Coronary artery (tissue), 2 donors: ENCODE measurements at places on chromosomes 12 and 14.

DNA sequence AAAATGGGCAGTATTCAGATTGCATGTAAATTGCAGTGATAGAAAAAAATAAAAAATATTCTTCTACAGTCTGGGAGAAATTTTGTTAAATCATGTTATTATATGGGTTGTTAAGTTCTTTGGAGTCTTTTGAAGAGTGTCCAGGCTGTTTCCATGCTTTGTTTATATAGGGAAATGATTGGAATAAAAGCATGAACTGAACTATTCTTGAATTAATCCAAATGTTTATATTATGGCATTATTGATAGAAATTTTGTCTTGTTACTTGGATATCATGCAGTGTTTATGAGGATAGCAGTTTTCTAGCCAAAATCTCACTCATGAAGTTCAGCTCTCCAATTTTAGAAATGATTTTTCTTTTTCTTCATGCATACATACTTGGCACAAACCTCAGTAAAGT lies 108.2 kb upstream of the NAV3 start:
- DNase-seq = no peak

GRCh38 chr14:70538087-70538486 lies 3.3 kb upstream of the ADAM20 start:
- DNase-seq = no peak

- DNase-seq = no peak
Measured at GRCh38 chr14:84856751-84857534, 673.0 kb upstream of the FLRT2 start.

GRCh38 chr12:121330692-121331091 lies 21.5 kb downstream of the ANAPC5 start:
- no peak for DNase-seq

DNA sequence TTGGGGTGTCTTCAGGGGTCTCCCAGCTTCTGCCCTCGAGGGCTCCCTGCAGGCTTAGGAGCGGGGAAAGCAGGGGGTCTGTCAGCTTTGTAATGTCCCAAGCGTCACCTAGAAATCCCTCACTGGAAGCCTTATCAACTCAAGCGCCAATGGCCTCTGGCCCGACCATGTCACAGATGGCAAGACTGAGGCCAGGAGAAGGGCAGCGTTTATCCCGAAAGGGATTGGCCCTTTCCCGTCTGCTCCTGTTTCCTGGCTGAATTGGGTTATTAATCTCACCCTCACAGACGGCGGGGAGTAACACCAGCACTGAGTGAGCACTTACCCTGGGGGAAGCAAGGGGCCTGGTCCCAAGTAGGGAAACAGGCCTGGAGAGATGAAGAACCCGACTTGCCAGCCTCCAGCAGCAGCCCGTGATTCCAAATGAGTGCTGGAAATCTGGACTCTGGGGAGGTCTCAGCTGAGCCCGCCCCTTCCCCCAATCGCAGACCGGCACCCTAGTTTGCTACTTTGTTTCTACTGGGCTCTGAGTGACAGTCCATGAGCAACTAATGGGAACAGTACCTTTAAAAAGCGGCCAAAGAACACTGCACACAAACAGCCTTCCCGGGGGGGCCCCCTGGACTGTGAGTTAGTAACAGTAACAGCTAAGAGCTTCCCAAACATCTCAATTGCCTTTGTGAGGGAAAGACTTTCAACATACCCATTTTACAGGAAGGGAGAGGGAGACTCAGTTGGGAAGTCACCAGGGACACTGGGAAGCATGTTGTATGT lies 2.1 kb upstream of the NCOR2 start:
- no peak for DNase-seq

- DNase-seq = no peak
Measured at GRCh38 chr12:106645074-106645421, 62.2 kb downstream of the RFX4 start.

GRCh38 chr14:68696266-68696665 lies 96.6 kb downstream of the ZFP36L1 start:
- peak; percentile 52 for DNase-seq

DNA sequence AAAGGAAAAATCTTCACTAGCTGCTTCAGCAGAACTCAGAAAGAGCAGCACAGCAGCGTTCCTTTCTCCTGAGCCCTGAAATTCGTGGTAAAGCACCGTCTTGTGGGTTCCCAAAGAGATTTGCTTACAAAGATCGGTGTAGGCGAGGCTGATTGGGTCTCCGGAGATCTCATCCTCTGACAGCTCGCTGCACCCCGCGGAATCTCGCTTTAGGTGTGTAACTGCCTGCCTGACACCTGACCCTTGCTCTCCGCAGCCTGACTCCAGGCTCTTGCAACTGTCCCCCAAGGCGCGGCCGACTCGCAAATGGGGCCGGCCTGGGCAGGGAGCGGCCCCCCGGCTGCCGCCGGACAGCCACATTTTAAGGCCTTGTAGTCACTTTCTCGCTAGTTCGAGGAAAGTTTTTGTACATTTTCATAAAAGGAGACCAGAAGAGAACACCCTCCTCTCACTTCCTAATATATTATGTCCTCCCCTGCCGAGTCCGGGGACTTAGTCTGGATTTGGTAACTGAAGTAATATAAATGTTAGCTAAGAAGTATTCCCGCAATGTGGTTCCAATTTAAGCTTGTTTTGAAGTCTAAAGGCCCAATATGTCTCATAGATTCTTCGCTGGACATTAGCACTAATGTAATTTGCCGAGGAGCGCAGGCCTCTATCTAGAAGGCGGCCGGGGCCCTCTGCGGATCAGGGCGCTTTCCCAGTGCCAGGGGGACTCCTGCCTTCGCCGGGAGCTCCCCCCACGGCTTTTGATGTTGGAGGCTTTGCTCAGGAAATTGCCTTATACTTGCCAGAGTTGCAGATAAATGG lies 177.3 kb upstream of the CDKN3 start:
- no peak for DNase-seq

DNA sequence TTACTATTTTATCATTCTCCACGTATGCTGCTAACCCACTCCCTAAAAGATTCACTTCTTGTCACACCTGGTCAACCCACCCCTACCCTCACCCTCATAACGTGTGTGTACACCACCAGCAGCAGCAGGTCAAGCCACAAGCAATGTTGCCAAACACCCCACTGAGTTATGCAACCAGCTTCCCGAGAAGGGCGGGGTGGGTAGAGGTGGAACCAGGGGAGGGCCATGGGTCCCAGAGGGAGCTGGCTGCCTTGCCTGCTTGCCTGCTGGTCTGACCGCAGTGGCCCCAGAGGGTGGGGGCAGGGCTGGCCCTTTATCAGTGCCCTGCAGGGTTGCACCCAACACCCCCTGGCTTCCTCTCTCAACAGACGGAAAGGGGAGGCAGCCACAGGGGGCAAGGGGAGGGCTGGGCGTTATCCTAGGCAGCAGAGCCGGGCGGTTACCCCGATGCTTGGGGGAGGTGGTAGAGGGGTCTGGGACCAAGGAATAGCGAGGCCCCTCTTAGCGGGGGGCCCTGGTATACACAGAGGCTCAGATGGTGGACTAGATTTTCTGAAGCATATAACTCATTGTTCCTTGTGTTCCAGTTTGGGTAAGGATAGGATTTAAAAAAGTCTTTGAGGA lies 3.5 kb upstream of the NFE2 start:
- peak; percentile 81 for DNase-seq

DNA sequence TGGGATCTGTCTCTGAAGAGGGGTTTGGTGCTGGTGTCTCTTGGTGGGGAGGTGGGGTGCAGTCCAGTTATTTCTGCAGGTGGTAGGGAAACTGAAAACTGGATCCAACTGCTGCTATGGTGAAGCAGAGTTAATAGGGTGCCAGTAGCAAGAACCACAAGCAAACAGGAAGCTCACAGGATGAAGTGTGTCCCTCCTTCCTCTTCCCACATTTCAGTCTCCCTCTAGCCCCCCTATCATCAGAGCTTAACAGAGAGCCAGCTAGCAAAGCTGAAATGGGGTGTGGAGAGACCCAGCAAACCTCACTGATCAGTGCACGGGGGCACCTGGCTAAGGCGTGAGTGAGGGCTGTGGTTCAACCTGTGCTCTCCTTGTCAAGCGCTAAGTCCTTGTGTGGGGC lies 69.1 kb upstream of the C12orf71 start:
- no peak for DNase-seq

- no peak for DNase-seq
Measured at GRCh38 chr14:85463512-85463911, 66.4 kb upstream of the FLRT2 start.

DNA sequence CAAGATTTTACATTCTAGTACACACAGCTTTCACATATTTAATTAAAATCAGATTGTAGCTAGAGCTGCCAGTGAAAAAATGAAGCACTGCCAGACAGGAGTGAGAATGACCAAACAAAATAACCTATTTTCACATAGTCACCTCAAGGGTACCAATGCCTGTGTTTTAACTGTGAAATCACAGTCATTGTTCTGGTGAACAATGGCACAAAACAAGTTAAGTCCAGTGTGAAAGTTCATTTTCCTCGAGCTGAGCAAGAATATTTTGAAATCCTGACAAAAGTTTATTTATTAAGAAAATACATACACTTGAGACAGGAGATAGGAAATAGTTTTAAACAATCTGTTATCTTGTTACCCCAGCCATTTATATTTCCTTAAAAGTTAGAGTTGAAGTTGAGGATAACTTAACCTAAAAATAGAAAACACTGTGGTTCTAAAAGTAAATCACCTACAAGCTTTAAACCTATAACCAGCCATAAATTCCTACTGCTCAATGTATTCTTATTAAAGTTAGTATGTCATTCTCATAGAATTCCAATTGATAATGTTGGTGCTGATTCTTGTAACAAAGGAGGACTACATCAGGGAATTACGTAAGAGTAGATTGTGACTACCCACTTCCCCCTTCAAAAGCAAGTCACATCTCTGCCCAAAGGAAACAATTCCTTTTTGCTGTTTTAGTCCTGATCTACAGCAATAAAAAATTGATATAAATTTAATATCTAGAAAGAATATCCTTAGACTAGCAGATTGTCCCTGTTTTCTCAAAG lies 15.9 kb downstream of the DENND5B start:
- DNase-seq = no peak

- DNase-seq = no peak
Measured at GRCh38 chr14:28356819-28357218, 409.8 kb upstream of the FOXG1 start.

DNA sequence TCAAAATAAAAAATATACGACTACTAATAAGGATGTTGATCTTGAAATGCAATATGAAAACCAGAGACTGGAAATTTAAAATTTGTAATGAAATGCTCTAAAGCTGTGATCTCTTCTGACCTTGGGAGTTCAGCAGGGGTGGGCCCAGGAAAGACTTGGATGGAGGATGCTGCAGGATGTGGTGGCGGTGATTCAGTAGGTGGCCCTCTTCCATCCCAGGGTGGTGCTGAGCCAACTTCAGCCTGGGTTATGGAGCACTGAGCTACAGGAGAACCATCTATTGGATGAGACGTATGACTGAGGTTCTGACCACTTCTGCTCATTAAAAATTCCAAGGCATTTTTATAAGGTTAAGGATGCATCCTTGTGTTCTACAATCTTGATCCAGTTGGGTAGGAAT lies 6.9 kb upstream of the PDE3A start:
- no peak for DNase-seq

DNA sequence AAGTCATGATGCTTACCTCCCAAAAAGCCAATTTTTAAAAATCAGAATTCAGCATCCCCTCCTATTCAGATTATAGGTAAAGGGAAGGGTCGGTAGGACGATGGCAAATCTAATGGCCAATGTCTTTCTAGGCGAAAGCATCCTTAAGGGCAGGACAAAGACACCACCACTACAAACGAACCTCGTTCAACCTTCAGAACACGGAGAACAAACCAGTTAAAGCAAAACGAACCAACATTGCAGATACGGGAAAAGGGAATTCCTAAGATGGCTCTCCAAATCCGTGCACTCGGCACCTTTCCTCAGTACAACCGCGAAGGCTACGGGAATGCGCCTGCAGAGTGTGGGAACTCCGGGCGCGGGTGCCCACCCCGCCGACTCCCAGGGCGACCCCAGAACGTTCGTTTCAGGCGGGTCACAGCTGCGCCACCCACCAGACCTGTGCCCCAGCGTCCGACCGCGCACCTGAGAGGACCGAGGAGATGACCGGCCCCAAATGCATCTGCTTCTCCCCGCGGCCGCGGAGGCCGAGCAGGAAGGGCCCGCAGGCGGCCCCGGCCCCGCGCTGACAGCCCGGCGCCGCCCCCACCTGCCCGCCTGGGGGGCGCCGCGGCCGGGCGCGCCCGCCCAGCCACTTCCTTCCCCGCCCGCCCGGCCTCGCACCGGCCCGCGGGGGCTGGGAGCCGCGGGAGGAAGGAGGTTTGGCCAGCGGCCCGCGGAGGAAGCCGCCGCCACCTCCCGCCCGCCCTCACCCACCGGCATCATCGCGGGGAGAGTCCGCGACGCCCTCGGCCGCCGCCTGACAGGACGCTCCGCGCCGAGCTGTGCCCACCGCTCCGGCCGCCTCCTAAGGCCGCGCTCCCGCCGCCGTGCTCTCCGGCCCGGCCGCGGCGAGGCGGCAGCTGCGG lies 578 bp downstream of the PPP1R13B start:
- DNase-seq = no peak

GRCh38 chr12:101480849-101481248 lies 5.7 kb downstream of the SPIC start:
- no peak for DNase-seq

DNA sequence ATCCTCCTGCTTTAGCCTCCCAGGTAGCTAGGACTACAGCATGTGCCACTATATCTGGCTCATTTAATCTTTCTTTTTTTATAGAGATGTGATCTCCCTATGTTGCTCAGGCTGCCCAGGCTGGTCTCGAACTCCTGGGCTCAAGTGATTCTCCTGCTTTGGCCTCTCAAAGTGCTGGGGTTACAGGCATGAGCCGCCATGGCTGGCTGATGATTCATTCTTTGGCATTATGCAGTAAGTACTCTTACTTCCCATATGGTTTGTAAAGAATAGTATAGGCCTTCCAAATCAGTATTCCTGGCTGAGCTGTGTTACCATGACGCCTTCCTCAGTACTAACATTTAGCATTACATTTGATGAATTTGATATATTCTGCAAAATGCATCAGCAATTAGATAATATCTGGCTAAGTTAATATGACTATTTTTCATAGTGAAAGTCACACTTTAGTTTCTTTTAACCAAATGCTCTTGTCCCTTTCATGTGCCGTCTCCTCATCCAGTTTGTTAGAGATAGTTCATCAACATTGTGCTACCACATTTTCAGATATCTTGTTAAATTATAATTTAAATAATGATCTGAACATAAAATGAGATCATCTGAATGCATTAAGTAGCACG lies 3.2 kb upstream of the MIA2 start:
- DNase-seq = no peak

GRCh38 chr14:58484176-58484575 lies 56.7 kb downstream of the KIAA0586 start:
- no peak for DNase-seq

GRCh38 chr12:76219806-76220205 lies 128.4 kb downstream of the BBS10 start:
- no peak for DNase-seq

GRCh38 chr14:22502551-22502950 lies 86.5 kb downstream of the DAD1 start:
- no peak for DNase-seq

GRCh38 chr12:78359520-78359919 lies 505.1 kb upstream of the SYT1 start:
- DNase-seq = no peak

DNA sequence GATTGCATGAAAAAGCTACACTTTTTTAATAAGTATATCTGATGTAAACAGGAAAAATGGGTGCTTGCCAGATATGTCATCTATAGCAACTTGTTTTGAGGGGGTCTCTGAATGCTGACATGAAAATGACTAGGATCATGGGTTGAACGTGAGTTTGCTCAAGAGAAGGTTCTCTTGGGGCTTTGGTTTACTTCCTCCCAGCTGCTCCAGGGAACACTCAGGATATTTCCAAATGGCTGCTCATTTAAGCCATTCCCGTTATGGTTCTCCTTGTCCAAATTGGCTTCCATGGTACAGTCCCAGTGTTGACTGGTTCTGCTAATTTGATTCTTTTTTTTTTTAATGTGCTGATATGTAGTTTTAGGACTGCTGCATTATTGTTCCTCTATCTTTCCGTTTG lies 118.3 kb downstream of the ETV6 start:
- no peak for DNase-seq
